Right lobe of liver (tissue), 6 donors: ENCODE measurements at places on chromosomes 6 and 20.

GRCh38 chr6:22249711-22250350 is 47.0 kb downstream of the PRL start:
- no peak for DNase-seq

DNA sequence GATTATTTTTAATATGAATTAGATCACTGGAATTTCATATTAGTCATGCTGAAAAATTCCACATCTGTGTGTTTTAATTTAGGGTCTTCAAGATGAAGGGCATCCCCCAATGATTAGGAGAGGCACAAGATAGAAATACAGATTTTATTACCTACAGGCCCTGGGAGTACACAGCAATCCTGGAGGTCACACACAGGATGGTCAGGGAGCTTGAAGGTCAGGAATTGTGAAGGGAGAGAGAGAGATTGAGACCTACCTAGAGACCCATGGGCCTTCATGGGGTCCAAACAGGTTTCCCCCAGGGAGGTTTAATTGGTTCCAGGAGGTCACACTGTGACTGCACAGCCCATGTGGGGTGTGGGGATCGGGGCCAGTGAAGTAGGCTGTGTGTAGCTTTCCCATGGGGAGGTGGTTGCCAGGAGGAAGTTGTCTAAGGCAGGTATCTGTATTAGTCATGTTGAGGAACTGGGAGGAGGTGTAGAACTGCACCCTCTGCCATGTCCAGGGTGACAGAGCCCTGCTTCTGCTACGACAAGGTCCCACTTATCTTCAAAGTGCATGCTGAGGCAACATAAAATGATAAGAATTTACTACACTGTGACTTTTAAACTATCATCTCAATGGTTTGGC is 18.3 kb downstream of the SNX9 start:
- DNase-seq = no peak

DNA sequence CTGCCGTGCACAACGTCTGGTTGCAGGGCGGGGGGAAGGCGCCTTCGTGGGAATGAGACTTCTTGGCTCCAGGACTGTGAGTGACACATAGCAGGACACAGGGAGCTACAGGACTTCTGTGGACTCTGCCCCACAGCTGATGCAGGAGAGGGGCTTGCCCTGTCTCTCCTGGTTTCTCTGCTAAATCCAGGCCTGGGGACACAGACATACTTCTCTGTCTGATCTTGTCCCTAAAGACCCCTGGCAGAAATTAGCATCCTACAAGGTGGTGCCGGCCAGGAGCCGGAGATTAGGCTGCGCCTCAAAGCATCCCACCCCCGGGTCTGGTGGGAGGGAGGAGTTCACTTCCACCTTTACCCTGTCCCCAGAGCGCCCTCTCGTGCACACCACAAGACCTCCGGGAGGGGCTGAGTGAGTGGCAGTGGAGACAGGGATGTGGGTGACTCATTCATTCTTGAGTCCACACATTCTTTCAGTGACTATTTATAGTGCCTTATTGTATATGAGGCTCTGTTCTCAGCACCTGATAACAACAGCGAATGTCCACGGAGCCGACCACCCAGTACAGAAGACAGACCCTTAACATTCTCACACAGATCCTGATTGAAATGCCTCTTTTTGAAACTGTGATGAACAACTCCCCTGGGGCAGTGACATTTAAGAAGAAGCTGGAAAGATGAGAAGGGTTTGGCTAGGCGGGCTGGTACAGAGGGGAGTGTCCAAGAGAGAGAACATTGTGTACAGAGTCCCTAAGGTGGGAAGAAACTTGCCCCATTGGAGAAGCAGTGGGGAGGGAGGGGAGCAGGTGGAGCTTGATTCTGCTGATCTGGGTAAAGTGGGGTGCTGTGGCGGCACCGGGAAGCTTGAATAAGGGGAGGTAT is 39.0 kb downstream of the GMPR start:
- no peak for DNase-seq

- no peak for DNase-seq
Observed at GRCh38 chr6:14796974-14797762, 448.7 kb upstream of the JARID2 start.

GRCh38 chr6:118285791-118286190 is 262.3 kb upstream of the PLN start:
- DNase-seq = no peak

- DNase-seq = no peak
Observed at GRCh38 chr6:25366903-25367545, 87.8 kb downstream of the CARMIL1 start.

- no peak for DNase-seq
Observed at GRCh38 chr6:795046-795685, 102.2 kb upstream of the EXOC2 start.

DNA sequence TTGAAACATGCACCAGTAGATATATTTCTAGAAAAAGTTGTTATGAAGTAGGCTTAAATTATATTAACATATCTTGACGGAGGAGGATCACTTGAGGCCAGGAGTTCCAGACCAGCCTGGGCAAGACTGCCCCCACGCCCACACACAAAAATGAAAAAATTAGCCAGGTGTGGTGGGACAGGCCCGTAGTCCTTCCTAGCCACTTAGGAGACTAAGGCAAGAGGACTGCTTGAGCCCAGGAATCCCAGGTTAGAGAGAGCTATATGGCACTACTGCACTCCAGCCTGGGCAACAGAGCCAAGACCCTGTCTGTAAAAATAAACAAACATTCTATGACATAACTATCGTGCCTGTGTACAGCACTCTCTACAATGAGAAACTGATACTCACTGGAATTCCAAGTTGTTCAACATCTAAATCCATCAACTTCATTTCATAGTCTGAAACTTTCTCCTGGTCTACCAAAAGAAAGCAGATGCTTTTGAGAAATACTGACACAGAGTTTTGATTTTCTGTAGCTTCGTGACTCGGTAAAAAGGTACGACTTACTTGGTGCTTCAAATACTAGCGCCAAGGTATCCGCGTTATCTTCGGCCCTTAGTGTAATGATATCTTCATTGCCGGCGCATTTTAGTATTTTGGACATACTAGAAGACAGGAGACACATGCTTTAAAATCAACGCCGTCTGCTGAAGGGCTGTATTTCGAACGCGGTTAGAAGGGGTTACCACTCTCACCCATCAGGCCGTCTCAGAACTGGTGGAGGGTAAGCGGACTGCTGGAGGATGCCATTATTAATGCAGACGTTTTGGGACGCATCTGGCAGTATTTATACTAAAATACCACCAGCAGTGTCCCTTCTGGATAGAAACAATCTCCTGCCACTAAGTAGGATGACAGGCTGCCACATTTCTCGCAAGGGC is 1.3 kb downstream of the PCNA start:
- no peak for DNase-seq

- no peak for DNase-seq
Observed at GRCh38 chr6:34152042-34152524, 6.2 kb upstream of the GRM4 start.

- no peak for DNase-seq
Observed at GRCh38 chr20:45611054-45611453, 18.5 kb upstream of the WFDC10A start.

GRCh38 chr6:167420177-167420576 is 95.3 kb downstream of the TTLL2 start:
- no peak for DNase-seq

GRCh38 chr6:85392379-85392778 is 57.5 kb upstream of the NT5E start:
- DNase-seq = no peak

DNA sequence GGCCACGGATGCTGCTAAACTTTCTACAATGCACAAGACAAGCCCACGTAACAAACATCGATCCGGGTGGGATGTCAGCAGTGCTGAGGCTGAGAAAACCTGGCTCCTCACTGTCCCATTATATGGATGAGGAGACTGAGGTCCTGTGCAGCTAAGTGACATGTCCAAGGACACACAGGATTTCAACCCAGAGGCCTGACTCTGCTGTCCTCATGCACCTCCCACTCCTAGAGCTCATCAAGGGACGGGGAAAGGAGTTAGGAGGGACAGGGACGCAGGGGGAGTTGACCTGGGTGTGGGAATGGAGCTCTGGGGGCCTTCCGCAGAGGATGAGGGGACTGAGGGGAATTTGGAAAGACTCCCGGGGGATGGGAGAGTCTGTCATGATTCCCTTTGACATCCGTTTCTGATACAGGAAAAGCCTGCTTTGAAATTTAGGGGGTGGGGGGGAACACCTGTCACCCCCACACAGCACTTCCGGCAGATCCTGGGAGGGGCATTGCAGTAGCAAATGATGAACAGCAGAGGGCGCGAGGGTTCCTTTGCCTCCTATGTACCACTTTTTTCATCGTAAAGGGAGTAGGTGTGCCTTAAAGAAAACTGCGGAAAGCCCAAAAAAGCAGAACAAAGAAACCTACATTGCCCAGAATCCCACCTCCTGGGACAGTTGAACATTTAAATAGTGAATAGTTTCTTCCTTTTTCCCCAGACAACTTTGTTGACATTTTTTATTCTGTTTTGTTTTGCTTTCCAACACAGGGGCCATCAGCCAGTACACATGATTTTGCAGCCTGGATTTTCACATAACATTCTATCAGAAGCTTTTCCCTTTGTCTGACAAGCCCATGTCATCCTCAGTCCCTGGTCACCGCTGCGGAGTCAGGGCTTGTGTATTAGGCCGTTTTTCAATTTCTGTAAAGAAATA is 48.6 kb downstream of the SLC2A10 start:
- DNase-seq = peak; percentile 39

- DNase-seq = no peak
Observed at GRCh38 chr6:38033442-38033982, 214.0 kb downstream of the ZFAND3 start.

DNA sequence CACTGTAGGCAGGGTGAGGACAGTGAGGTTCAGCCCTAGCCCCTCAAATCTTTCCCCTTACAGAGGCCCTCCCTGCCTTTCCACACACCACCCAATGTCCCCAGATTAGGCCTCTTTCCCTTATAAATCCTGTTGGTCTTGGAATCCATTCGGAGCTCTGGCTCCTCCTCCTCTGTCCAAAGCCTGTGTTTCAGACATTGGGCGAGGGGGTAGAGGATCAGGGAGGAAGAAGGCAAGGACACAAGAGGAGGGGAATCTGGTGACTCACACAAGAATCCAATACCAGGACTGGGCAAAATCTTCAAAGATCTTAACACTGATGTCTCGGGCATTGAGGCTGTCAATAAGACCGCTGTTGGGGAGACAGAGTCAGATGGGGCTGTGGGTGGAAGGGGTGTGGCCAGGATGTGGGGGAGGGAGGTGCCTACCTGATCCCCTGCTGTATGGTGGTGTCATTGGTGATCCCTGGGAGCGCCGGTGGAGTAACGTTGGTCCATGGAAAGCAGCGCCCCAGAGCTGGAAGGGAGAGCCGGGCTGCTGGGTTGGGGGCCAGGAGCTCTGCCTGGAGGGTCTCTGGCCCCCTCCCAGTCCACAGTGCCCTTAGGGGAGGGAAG is 7.6 kb downstream of the SLC44A4 start:
- DNase-seq = no peak

- DNase-seq = no peak
Observed at GRCh38 chr6:40393641-40394040, 193.5 kb downstream of the LRFN2 start.
